ENCODE measurements at places on chromosomes 3 and 15.

- no peak for DNase-seq
Observed at GRCh38 chr15:62857411-62857853, 185.1 kb upstream of the TPM1 start.

- DNase-seq: no peak
Observed at GRCh38 chr3:38311476-38311875, 29.4 kb downstream of the SLC22A14 start.

GRCh38 chr15:41554343-41554742 lies 4.7 kb upstream of the TYRO3 start:
- DNase-seq: no peak

GRCh38 chr3:101521211-101521701 lies 8.2 kb upstream of the SENP7 start:
- no peak for DNase-seq

GRCh38 chr3:171446801-171447578 lies 13.2 kb downstream of the TNIK start:
- no peak for DNase-seq

- no peak for DNase-seq
Observed at GRCh38 chr15:26261413-26261812, 398.3 kb upstream of the ATP10A start.

GRCh38 chr3:59404851-59405250 lies 355.0 kb upstream of the CFAP20DC start:
- DNase-seq: no peak

- DNase-seq: no peak
Observed at GRCh38 chr15:75043509-75044257, 20.3 kb downstream of the PPCDC start.

DNA sequence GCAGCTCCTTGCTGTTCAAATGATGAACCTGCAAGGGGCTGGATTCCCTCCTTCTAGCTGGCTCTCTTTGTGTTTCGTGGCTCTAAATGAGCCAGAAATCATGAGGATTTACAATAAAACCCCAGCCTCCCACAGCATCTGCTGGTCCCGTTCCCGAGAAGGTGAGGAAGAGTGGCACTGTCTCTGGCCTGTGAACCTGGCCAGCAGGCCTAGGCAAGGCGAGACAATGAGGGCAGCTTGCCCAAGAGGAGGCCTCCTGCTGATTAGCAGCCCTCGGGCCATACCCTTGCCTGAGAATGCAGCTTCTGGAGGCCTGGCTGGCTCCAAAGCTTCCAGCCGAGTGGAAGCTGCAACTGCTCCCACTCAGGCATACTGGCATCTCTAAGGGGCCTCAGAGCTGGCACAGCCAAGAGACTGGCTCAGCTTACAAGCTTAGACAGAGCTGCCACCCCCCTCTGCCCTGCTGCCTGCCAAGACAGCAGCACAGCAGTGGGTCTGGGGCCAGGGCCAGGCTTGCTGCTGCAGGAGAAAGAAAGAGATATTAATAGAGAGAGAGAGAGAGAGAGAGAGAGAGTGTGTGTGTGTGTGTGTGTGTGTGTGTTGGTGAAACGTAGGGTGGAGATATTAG lies 76.5 kb downstream of the HMG20A start:
- no peak for DNase-seq

DNA sequence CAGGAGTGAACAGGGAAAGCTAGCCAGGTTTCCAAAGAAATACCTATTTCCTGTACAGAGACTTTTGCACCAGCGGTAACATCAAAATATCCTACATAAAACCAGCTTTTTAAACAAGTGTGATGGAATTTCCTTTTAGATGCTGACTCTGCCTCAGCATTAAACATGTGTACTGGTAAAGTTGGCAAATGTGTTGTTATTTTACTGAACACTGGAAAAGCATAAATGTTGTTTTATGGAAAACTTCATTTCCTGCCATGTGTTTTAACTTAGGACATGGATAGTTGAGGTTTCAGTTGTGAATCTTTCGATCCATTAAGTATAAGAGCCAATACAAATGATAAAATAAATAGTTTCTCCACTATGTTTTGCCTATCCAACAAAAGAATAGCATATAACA lies 15.7 kb downstream of the OXNAD1 start:
- DNase-seq: no peak

DNA sequence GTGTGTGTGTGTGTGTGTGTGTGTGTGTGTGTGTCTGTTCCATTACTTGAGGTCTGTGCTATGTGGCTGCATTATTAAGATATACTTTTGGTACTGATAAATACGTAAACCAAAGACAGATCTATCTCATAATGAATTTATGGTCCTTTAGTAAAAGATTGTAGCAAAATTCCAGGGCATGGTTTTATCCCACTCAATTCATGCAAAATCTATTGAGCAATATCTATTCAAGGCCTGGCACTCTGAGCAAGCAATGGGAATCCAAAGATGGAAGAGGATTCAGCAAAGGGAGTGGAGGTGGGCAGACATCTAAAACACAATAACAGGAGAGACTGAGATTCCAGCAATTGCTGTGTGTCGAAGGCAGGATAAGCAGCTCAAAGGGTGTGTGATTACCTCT lies 86.8 kb downstream of the RFTN1 start:
- no peak for DNase-seq

GRCh38 chr3:189239616-189240015 lies 67.8 kb downstream of the TPRG1 start:
- no peak for DNase-seq

- no peak for DNase-seq
Observed at GRCh38 chr3:17770682-17771081, 28.3 kb upstream of the TBC1D5 start.

GRCh38 chr3:188211476-188211875 lies 57.5 kb downstream of the LPP start:
- DNase-seq: no peak

DNA sequence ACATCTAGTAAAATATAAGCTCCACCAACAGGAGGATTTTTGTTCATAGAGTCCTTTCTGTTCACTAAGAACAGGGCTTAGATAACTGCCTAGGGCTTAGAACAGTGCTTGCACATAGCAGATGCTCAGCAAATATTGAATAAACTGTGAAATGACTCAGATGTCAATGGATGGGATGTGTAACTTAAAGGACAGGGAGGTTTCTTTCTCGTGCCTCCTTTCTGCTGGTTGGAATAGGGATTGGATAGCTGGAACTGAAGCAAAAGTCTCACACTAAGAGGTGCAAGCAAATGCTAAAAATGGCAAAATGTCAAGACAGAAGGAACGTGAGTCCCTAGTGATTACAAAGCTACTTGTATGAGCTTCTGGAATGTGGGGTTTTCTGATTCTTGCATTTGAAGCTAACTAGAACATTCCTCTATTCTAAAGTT lies 392.8 kb upstream of the WNT5A start:
- DNase-seq: no peak

GRCh38 chr3:27080258-27080525 lies 289.0 kb downstream of the NEK10 start:
- DNase-seq: no peak

- DNase-seq: no peak
Observed at GRCh38 chr3:64385277-64385676, 160.0 kb upstream of the PRICKLE2 start.

DNA sequence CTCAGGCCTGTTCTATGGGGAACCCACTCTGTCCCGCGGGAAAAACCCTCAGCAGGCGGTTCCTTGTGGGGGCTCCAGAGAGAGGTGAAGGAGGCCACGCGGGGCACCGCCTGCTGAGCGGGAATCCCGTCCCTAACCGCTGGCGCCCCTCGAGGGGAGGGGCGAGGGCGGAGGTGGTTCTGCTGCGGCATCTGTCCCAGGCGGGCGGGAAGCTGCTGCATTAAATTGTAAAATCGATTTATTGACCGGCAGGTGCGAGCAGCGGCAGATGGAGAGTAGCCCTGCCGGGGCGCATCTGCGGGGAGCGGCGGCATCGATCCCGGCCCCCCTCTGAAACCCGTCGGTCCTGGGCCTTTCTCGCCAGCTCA lies 3.7 kb upstream of the DLL4 start:
- DNase-seq: no peak

DNA sequence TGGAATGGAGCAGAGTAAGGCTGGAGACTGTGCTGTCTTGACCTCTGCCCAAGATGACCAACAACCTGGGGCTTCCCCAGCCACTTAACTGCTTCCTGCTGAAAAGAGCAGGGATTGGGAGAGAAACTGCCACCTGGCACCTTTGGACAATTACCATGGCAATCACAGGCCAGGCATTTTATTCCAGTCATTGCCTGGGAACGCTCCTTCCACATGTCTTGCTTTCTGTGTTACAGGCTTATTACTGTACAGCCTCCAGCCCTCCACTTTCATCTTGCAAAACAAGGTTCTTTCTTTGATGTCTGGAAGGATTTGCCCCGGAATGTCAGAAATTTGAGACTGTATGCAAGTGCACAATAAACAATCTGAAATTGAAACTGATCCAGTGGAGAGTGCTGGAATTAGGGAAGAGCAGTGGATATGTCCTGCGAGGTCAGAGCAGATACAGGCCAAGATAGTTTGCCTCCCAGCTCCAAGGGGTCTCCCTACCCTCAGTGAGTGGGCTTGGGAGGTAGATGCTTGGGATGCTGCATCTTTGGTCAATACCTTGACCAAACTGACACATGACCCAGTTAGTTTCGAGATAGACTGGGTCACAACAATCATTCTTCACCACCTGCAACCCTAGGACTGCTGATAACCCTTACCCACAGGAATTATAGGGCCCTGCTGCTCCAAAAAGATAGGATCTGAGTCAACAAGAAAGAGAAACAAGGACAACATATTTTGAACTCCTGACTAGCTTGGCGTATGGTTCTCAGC lies 2.7 kb downstream of the PPP1R14D start:
- no peak for DNase-seq

- no peak for DNase-seq
Observed at GRCh38 chr3:152968388-152969024, 133.6 kb downstream of the P2RY1 start.

DNA sequence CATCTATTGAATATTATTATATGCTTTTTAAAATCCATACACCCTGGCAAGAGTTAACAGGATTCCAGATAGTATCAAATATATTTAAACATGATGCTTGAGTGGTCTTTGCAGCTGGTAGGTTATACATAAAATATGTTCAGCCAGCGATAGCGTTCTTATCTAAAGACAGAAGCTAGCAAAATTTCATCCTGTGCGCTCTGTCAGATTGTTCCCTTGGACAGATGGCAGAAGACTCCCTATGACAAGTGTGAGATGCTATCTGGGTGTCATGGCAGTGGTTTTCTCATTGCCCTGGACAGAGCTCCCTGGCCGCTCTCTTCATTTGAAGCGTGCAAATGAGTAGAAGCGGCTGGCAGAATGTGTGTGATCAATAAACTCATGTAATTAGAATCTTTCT lies 175.2 kb upstream of the SOX14 start:
- no peak for DNase-seq

DNA sequence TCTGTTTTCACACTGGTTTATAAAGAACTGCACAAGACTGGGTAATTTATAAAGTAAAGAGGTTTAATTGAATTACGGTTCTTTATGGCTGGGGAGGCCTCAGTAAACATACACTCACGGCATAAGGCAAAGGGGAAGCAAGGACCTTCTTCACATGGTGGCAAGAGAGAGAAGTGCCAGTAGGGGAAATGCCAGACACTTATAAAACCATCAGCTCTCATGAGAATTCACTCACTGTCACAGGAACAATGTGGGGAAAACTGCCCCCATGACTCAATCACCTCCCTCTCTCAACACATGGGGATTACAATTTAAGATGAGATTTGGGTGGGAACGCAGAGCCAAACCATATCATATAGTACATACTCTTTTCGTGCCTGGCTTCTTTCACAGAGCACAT lies 42.4 kb downstream of the MAP2K1 start:
- no peak for DNase-seq

GRCh38 chr15:33649217-33649933 lies 318.9 kb upstream of the CHRM5 start:
- no peak for DNase-seq

GRCh38 chr3:48196611-48197010 lies 8.4 kb upstream of the CDC25A start:
- DNase-seq: no peak

- DNase-seq: no peak
Observed at GRCh38 chr3:85760342-85760741, 801.6 kb downstream of the CADM2 start.

- no peak for DNase-seq
Observed at GRCh38 chr3:118675305-118675704, 359.3 kb downstream of the IGSF11 start.

DNA sequence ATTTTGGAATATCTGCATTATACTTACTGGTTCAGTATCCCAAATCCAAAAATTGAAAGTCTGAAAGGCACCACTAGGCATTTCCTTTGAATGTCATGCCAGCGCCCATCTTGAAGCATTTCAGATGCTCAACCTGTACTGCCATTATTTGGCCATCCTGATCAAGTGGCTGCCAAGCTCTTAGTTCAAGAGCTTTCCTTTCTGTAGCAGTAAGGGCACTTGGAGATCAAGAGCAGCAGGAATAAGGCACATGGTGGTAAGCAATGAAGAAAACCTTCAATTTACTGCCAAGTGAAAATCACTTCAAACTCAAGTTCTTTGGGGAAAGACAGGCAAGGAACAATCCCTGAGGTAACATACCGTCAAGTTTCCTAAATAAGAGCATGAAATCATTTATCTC lies 10.0 kb downstream of the RHOA start:
- DNase-seq: no peak

GRCh38 chr3:36677331-36678007 lies 86.9 kb downstream of the DCLK3 start:
- DNase-seq: no peak

- no peak for DNase-seq
Observed at GRCh38 chr3:178507507-178508442, 28.5 kb upstream of the KCNMB2 start.

DNA sequence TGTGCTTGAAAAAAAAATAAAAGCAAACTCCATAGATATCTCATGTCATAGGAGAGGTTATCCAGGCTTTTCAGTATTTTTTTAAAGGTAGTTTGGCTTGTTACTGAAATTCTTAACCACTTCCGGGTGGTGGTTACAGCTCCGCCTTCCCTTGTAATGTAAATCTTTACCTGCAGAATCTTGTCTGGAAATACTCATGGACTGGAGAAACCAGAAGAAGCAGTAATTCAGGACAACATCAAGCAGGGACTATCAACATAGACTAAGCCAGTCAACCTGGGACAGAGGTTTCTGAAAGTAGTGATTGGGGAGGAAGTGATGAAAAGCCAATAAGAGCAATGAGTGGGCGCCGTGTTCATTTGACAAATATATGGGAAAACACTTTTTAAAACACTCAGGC lies 78.9 kb upstream of the SKOR1 start:
- DNase-seq: no peak

GRCh38 chr3:120162400-120162799 lies 68.2 kb upstream of the GSK3B start:
- DNase-seq: no peak

Measured in cortex of kidney (tissue), 1 donor.